Liver (tissue), 10 donors: ENCODE measurements at places on chromosomes 13 and 19. TPM values are rescaled to one million over a fixed set of nuclear protein-coding genes. Genes with fewer than 3 reads are reported as not detected.

GPR4 gene
- 1.1 TPM for polyA plus RNA-seq

GRCh38 chr19:38389101-38389925 lies 816 bp downstream of the SPRED3 start:
- H3K36me3 ChIP-seq = no peaks in the 10 kb centered on the region
- no peak for DNase-seq
- no peaks in the 10 kb centered on the region for H3K27me3 ChIP-seq
- H3K27ac ChIP-seq = no peak overlapping the region
- peaks cover 7% of the 10 kb centered on the region for H3K4me1 ChIP-seq

ZNF177 gene
- polyA plus RNA-seq = 0.32 TPM

GRCh38 chr13:40927929-40928328 lies 91.2 kb downstream of the ELF1 start:
- H3K27me3 ChIP-seq = no peaks in the 10 kb centered on the region
- H3K36me3 ChIP-seq = peaks cover 12% of the 10 kb centered on the region
- DNase-seq = no peak
- H3K4me1 ChIP-seq = no peaks in the 10 kb centered on the region

DNA sequence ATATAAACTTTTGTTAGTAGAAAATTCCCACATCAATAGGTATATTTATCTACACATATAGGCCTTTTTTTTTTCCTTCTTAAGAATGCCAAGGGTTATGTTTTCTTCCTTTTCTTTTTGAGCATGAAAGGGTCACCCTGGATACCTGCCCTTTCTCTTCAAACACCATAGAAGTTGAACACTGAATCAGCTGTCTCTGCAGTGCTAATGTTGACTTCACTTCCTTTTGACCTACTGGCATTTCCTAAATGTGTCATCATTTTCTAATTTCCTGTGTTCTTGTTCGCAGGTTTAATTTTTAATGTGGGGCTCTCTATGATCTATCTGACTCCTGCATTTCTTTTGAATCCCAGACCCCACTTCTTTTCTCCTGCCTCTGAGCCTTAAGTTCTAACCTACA lies 532.0 kb downstream of the GPC6 start:
- no peaks in the 10 kb centered on the region for H3K4me1 ChIP-seq
- H3K27ac ChIP-seq = no peak overlapping the region
- no peak for DNase-seq
- H3K27me3 ChIP-seq = no peaks in the 10 kb centered on the region

UHRF1 gene
- 0.06 TPM for polyA plus RNA-seq

MAN2B1 gene
- polyA plus RNA-seq = 28.9 TPM

DNA sequence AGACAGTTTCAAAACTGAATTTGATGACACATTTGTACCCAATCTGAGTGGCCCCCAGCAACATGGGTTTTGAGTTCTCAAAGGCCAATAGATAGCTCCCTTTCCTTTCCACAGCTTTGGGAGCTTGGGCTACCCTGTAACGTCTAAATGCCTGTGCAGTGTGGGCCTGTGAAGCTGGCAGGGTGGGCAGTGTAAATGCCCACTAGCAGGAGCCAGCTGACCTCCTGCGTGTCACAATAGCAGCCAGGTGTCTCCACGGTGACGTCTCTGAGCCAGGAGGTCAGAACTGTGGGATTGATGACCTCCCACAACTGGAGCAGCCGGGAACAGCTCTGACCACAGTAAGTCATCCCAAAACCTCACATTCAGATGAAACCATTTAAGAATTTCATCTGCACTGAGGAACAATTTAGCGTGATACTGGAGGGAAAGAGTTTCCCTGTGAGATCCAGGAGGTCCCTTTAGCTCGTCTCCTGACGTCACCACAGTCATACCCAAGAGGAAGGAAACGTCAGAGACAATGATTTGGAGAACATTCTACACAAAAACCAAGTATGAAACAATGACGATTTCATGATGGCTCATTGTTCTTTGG lies at the start of gene IPO5:
IPO5 (plus strand) TSS at position 300 of the 595 bp plus-strand sequence. CDS start 23,022 bp downstream, outside the sequence.
- DNase-seq = no peak
- no peak within 1 kb of the TSS for H3K4me3 ChIP-seq
- no peaks in the 10 kb centered on the region for H3K27me3 ChIP-seq
- no peaks in the 10 kb centered on the region for H3K36me3 ChIP-seq

DNA sequence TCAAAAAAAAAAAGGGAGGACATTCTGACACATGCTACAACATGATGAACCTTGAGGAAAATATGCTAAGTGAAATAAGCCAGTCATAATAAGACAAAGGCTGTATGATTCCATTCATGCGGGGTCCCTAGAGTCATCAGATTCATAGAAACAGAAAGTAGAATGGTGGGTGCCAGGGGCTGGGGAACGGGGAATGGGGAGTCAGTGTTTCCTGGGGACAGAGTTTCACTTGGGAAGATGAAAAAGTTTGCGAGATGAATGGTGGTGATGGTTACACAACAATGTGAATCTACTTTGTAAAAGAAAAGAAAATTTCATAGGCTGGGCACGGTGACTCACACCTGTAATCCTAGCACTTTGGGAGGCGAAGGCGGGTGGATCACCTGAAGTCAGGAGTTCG lies 6.1 kb upstream of the CLEC4G start:
- no peaks in the 10 kb centered on the region for H3K4me1 ChIP-seq
- no peak for DNase-seq
- no peaks in the 10 kb centered on the region for H3K36me3 ChIP-seq
- no peak overlapping the region for H3K27ac ChIP-seq
- no peaks in the 10 kb centered on the region for H3K27me3 ChIP-seq
- H3K4me3 ChIP-seq = no peak overlapping the region

DNA sequence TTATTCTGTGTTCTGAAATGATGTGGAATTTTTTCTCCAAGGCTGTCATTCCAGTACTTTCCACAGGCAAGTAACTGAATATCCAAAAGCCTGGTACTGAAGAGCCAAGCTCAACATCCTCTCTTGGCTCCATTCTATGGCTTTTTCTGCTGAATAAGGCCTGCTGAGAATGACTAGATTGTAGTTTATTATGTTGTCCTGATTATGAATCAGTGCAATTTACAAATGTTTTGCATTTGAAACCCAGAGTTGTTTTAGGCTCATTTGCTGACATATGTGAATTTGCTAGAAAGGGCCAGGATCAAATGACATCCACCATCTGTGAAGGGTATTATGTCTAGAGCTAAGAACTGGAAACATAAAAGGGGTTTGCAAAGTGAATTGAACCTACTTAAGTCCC lies 596.6 kb downstream of the KCTD12 start:
- H3K27me3 ChIP-seq = no peaks in the 10 kb centered on the region
- H3K27ac ChIP-seq = no peak overlapping the region
- no peak for DNase-seq

- no peak overlapping the region for H3K4me3 ChIP-seq
- H3K27ac ChIP-seq = no peak overlapping the region
- no peaks in the 10 kb centered on the region for H3K4me1 ChIP-seq
These were observed 37.3 kb downstream of the CILP2 start for GRCh38 chr19:19575411-19575810.

- H3K4me1 ChIP-seq = peaks cover 7% of the 10 kb centered on the region
- no peak for DNase-seq
- no peak overlapping the region for H3K4me3 ChIP-seq
- H3K36me3 ChIP-seq = no peaks in the 10 kb centered on the region
These were observed 33.1 kb downstream of the BICRA start for GRCh38 chr19:47641891-47642485.

GRCh38 chr13:76762721-76763120 lies 123.5 kb downstream of the KCTD12 start:
- H3K27me3 ChIP-seq = no peaks in the 10 kb centered on the region
- no peak overlapping the region for H3K27ac ChIP-seq
- no peaks in the 10 kb centered on the region for H3K36me3 ChIP-seq
- DNase-seq = no peak
- H3K4me3 ChIP-seq = no peak overlapping the region
- H3K4me1 ChIP-seq = no peaks in the 10 kb centered on the region

CPB2 gene
- polyA plus RNA-seq = 487 TPM

GRCh38 chr13:27981006-27981708 lies 7.3 kb downstream of the URAD start:
- DNase-seq = no peak
- no peak overlapping the region for H3K4me3 ChIP-seq
- no peak overlapping the region for H3K27ac ChIP-seq
- H3K4me1 ChIP-seq = peaks cover 23% of the 10 kb centered on the region
- H3K36me3 ChIP-seq = no peaks in the 10 kb centered on the region

- H3K27ac ChIP-seq = peak overlapping the region; percentile 70
- H3K27me3 ChIP-seq = no peaks in the 10 kb centered on the region
- peak; percentile 62 for DNase-seq
- no peaks in the 10 kb centered on the region for H3K36me3 ChIP-seq
These were observed 209.7 kb downstream of the SPRY2 start for GRCh38 chr13:80131204-80131603.

UQCR11 gene
- 127 TPM for polyA plus RNA-seq

CLEC17A gene
- polyA plus RNA-seq = not detected

- H3K4me3 ChIP-seq = no peak overlapping the region
- DNase-seq = no peak
- peaks cover 27% of the 10 kb centered on the region for H3K4me1 ChIP-seq
- no peaks in the 10 kb centered on the region for H3K27me3 ChIP-seq
These were observed 1.6 kb upstream of the KANK2 start for GRCh38 chr19:11198769-11199424.

- no peak overlapping the region for H3K27ac ChIP-seq
- no peaks in the 10 kb centered on the region for H3K27me3 ChIP-seq
- DNase-seq = no peak
- no peaks in the 10 kb centered on the region for H3K36me3 ChIP-seq
- no peaks in the 10 kb centered on the region for H3K4me1 ChIP-seq
These were observed 479.5 kb downstream of the ZNF536 start for GRCh38 chr19:30851646-30852045.

- DNase-seq = no peak
- no peak overlapping the region for H3K27ac ChIP-seq
- no peaks in the 10 kb centered on the region for H3K36me3 ChIP-seq
- H3K4me3 ChIP-seq = no peak overlapping the region
- no peaks in the 10 kb centered on the region for H3K4me1 ChIP-seq
These were observed 8.3 kb downstream of the UBAC2 start for GRCh38 chr13:99208845-99209527.

DNA sequence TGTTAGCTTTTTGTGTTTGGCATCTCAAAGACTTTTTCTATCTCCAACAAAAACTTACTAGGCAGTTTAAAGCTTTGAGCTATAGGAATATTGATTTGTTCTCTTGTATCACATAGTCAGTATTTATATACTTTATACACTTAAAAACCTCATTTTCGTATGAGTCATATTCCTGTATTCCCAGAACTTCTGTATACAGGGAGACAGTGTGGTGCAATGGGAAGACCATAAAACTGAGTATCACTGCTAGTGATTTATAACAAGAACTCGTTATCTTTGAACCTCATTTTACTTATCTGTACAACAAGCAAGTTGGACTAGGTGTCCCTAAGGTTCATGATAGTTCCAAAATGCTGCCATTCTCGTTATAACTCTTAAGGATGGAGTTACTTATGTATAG lies 6.3 kb downstream of the GPR180 start:
- H3K36me3 ChIP-seq = no peaks in the 10 kb centered on the region
- peak overlapping the region; percentile 67 for H3K27ac ChIP-seq
- H3K27me3 ChIP-seq = no peaks in the 10 kb centered on the region

SLC35E1 gene
- 11.2 TPM for polyA plus RNA-seq
